CD4-positive, alpha-beta T cell treated with Interleukin-21 for 1 hour (primary cell): ENCODE measurements at places on chromosomes 3 and 15.
A peak's percentile ranks its signal among the peaks of the same experiment; 100 is the strongest.

GRCh38 chr15:29268706-29269484, 727 bp downstream of the NSMCE3 start:
- peak; percentile 60 for DNase-seq

- DNase-seq, result no peak
Measured at GRCh38 chr3:191327526-191327925, 1.7 kb upstream of the CCDC50 start.

DNA sequence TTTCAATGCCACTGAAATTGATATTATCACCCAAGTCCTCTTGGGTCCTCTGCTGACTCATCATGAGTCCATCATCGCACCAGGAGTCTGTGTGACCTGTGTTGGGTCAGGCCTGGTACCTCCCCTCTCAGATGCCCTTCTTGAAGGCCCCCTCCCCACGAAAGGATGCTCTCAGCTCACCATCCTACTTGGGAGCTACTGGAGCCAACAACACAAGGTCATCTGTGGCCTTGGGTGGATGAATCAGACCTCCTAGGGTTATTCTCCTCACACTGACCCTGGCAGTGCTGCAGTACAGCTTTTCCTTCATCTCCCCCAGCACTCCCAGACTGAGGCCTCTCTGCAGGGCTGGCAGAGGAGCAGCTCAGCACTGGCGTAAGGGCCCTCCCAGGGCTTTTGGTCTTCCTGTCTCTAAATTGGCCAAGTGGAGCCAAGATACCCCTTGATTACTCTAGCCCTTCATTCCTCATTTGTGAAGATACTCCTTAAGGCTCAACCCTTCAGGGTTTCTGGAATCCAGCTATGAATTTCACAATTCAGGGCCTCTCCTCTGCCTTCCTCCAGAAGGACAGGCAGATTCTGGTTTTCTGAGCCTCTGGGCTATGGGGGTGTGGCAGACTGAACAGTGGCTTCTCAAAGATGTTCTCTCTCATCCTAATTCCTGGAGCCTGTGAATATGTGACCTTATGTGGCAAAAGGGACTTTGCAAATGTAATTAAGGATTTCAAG, 80.7 kb upstream of the GSK3B start:
- no peak for DNase-seq

DNA sequence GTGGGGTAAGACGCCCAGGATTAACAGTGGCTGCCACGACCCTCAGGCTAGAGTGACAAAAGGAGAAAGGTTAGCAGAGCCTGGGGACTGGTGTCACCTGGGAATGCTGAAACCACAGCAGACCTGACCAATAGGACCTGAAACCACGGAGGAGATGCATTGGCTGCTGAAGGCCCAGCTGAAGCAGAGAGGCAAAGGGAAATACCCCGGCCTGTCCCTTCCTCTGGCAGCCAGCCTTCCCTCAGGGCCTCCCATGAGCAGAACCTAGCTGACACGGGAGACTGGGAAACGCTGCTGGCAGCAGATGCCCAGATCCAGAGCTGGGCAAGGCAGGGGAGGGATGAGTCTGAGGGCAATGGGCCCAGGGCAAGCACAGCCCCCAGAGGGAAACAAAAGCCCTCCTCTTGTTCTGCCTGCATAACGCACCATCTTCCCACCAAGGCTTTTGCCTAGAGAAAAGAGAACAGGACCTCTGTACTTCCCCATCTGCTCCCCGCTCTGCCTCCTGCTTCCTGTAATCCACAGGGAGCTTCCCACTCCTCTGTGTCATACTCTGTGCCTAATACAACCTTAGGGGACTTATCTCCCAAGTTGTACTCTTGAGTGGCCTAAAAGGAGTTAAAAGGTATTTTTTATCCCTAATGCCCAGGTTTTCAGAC, 216.2 kb downstream of the ABHD5 start:
- no peak for DNase-seq

DNA sequence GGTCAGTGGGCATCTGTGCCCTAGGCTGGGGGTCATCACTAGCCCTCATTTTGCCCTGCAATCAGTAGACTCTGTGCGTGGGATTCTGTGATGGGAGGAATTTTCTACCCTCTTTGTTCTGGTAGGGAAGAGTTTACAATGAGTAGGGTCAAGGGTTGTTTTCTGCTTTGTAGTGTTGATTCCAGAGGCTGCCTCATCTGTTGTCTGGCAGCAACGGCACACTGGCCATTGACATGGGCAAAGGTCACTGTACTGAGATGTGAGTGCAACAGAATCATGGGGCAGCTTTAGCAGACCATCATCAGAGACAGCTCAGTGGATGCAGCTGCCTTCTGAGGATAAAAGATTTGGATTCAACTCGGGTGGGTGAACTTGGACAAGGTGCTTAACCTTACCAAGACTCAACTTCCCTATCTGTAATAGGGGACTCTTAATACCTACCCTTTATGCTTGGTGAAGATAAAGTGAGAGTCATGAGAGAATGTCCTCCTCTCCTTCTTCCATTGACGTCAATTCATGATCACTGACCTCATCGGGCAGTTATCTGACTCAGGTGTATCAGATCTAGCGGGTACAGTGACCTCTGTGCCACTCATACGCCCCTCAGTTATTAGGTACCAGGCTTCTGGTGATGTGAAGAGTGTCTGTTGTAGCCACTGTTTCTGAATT, 127.5 kb downstream of the RPLP1 start:
- no peak for DNase-seq

- DNase-seq, result no peak
Measured at GRCh38 chr3:94612631-94613030, 549.8 kb downstream of the NSUN3 start.

GRCh38 chr3:31004025-31004678, 109.7 kb upstream of the GADL1 start:
- DNase-seq, result no peak

GRCh38 chr3:10438902-10439610, 66.3 kb downstream of the ATP2B2 start:
- DNase-seq, result no peak

DNA sequence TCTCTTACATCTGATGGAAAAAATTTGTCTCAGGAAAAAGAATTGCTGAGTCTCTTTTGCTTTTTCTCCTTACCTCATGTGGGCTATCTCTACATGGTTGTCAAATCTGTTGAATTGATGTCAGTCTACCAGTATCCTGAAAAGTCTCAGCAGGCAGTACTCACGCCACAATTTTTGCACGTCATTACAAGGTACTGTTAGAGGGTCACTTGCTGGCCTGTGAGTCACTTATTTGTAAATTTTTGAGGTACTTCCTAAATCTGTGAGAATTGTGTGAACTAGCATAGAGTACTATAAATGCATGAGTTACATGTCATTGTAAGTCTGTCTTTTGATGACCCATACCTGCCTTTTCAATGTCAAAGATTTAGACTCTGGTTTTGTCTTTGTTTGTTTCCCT, 15.9 kb downstream of the HPS3 start:
- DNase-seq, result no peak

GRCh38 chr15:39465843-39466749, 114.8 kb upstream of the THBS1 start:
- DNase-seq, result no peak

DNA sequence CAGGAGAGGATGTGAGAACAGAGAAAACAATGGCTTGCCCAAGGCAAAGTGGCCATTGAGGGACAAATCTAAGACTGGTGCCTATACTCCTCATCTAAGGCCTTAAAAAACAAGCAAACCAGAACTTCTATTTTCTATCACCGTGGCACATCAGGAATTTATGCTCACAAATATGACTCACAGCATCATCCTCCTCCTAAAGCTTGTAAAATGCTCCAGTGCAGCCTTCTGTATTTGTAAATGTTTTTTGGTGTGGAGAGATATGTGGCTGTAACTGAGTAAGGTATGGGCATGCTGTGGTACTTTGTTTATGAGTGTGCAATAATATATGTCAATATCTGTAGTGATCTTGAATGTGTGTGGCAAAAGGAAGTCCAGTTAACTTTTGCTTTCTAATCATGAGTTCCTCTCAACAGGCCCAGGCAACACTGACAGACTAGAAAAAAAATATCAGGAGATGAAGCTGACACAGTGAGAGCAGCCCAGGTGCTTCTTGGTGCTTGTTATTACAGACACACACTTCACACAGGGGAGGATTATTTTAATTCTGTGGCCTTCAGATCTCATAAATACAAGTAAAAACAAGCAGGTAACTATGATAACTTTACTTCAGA, 60.3 kb downstream of the CTNNB1 start:
- no peak for DNase-seq

- DNase-seq, result no peak
Measured at GRCh38 chr3:148682997-148683396, 14.7 kb upstream of the AGTR1 start.

GRCh38 chr3:50608278-50608677, 3.3 kb downstream of the CISH start:
- DNase-seq, result no peak

GRCh38 chr3:160949460-160949859, 155.7 kb downstream of the B3GALNT1 start:
- DNase-seq, result no peak

- no peak for DNase-seq
Measured at GRCh38 chr3:142934887-142935269, 28.6 kb downstream of the PAQR9 start.

DNA sequence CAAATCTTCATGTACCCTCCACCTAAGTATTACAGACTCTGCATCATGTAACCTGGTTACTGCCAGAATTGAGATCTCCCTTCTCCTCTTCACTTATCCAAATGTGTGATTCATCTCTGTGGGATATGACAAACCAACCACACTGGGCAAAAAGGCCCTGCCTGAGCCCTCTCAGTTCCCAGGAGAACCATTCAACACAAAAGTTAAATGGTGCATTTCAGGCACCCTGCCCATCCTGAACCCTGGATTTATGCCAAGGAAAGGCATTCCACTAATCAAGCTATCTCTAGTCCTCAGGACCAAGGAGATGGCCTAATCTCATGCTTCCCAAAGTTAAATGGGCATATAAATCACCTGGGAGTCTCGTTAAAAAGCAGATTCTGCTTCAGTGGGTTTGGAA, 108.5 kb downstream of the TNIK start:
- DNase-seq, result no peak

DNA sequence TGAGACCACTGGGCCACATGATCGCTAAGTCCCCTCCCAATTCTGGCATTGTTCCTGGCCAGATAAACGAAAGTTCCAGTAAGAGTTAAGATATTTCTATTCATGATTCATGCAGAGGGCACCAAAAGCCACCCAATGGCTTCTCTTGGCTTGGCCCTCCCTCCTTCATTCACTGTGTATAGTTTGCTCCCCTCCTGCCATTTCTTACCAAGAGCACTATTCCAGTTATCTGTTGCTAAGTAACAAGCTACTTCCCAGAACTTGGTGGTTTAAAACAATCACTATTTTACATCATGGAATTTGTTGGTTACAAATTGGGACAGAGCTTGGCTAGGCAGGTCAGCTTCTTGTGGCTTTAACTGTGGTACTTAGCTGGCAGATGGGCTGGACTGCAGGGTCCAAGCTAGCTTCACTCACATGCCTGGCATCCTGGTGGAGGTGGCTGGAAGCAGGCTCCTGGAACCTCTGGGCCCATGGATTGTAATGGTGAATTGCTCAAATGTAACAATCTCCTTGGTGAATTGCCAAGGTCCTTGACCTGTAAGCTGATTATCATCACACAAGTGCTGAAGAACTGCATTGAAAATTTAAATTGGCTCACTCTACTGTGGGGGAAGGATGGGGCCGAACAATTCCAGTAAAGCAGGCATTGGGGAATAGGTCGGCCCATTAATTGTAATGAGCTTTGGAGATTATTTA, 16.6 kb downstream of the EAF1 start:
- DNase-seq, result no peak

DNA sequence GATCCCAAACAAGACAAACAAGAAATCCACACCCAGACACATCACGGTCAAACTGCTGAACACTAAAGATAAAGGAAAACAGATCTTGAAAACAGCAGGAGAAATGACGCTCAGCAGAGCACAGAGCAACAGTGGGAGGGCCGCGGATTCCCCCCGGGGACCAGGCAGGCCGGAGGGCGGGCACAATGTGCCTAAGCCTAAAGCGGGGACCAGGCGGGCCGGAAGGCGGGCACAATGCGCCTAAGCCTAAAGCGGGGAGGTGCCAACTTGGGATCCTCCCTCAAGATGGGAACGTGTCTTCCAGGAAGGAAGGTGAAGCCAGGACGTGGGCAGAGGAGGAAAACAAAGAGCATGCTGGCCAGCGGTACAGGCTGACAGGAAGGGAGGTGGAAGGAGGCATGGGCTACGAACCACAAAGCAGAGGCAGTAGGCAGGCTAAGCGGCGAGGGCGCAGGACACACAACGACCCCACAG, 31.1 kb downstream of the CYFIP1 start:
- no peak for DNase-seq

DNA sequence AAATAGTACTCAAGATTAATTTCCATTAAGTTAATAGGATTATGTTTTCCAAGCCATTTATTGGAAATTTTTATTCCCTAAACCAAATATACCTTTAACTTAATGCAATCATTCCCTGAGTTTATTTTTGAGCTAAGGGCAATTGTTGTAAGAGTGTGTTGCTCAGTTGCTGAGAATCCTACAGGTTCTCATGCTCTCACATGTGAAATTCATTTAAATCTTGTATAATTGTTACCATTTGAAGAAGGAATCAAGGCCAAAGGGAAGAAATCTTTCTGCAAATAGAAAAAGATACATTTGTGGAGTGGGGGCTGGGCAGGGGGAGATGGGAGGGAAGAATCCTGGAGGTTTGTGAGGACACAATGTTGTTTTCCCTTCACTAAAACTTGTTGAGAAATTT, 202.7 kb upstream of the STRIT1 start:
- no peak for DNase-seq

- no peak for DNase-seq
Measured at GRCh38 chr3:31714495-31715280, 182.0 kb downstream of the STT3B start.

GRCh38 chr3:137349557-137350348, 392.0 kb downstream of the IL20RB start:
- no peak for DNase-seq

DNA sequence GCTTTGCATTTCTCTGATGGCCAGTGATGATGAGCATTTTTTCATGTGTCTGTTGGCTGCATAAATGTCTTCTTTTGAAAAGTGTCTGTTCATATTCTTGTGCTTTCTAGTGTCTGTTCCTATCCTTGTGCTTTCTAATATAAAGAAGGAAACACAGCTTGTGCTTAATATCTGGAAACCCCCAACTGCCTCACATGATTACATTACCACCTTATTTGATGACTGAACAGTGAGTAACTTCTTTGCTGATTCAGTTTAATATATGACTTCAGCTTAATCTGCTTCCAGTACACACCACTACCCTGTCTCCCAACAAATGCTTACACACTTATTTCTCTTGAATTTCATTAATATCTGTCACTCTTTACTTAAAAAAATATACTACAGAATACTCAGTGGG, 835.1 kb downstream of the EDEM1 start:
- no peak for DNase-seq
